ENCODE measurements at places on chromosomes 11 and 22.
A peak's percentile ranks its signal among the peaks of the same experiment; 100 is the strongest.

DNA sequence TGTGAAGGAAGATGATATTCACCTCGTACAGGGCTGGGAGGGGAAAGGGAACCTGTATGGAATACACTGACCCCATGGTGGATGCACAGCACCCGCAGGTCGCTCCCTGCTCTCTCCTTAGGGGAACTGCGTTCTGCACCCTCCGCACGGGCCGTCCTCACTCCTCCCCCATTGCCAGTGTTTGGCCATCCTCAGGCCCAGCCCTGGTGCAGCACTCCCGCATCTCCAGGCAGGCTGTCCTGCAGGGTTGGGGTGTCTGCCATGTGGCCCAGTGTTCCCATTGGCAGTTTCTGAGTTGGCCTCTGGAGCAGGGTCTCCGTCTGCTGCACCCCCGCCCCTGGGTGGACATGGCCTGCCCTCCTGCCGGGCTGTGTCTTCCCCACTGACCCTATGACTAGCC lies 19.1 kb upstream of the PARVG start:
- no peak for DNase-seq

GRCh38 chr11:120040151-120040840 lies 97.6 kb downstream of the TRIM29 start:
- peak; percentile 19 for DNase-seq

DNA sequence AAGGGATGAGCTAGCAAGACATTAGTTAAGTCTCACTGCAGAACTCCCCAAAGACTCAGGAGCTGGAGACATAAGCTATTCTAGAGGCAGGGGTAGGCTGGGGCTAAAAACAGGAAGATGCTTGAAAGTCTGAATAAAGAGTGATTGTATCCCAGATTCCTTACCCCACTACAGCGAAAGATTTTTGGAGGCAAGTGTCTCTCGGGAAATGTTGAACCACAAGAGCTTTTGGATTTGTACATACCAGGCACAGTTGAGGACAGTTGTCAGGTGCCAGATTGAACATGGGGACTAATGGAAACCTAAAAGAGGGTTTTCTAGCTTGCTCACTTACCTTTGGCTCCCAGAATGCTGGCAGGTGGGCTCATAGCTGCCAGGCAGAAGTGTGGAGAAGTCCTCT lies 43.5 kb upstream of the OR9Q1 start:
- DNase-seq = no peak

DNA sequence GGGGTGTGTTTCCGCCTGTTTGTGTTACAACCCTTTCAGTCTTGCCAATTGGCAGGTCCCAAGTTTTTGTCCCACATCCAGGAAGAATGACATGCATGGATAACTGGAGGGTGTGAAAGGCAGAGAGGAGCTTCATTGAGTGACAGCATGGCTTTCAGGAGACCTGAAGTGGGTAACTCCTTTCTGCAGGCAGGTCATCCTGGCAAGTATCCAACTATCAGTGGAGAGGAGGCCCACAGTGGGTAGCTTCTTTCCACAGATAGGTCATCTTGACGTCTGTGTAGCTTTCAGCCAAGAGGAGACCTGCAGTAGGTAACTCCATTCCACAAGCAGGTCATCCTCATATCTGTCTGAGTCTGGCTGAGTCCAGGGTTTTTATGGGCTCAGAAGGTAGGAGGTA lies 1268.8 kb upstream of the CNTN5 start:
- DNase-seq = no peak

- DNase-seq = peak; percentile 67
These were observed 38.7 kb upstream of the RCN1 start for GRCh38 chr11:32052215-32052614.

GRCh38 chr22:27335102-27335660 lies 466.4 kb downstream of the MN1 start:
- DNase-seq = no peak

DNA sequence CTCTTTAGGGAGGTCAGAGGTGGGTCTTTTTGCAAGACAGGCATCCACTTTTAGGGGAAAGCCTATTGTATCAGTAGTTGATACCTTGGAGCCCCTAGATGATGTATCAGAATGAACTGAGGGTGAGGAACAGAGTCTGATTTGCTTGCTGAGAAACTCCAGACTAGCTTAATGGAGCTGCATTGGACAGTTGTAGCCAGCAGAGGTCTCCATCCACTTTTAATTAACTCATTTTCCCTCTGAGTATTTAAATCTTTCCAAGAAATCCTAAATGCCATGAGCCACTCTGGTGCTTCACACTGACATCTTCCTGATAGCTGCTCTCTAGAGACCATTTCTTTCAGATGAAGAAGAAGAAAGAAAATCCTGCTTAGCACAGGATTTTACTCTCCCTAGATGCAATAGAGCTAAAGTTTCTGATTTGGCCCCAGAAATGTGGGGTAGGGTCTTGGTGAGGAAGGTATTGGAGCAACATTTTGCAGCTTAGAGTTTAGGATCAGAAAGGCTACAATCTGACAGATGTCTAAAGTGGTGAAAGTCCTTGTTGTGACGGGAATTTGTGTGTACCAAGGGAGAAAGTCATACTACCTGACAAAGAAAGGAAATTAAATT lies 38.0 kb downstream of the EXT2 start:
- DNase-seq = no peak

GRCh38 chr11:70019576-70020011 lies 58.5 kb upstream of the ANO1 start:
- peak; percentile 65 for DNase-seq

- peak; percentile 74 for DNase-seq
These were observed 434 bp downstream of the BANF1 start for GRCh38 chr11:66002648-66003225.

DNA sequence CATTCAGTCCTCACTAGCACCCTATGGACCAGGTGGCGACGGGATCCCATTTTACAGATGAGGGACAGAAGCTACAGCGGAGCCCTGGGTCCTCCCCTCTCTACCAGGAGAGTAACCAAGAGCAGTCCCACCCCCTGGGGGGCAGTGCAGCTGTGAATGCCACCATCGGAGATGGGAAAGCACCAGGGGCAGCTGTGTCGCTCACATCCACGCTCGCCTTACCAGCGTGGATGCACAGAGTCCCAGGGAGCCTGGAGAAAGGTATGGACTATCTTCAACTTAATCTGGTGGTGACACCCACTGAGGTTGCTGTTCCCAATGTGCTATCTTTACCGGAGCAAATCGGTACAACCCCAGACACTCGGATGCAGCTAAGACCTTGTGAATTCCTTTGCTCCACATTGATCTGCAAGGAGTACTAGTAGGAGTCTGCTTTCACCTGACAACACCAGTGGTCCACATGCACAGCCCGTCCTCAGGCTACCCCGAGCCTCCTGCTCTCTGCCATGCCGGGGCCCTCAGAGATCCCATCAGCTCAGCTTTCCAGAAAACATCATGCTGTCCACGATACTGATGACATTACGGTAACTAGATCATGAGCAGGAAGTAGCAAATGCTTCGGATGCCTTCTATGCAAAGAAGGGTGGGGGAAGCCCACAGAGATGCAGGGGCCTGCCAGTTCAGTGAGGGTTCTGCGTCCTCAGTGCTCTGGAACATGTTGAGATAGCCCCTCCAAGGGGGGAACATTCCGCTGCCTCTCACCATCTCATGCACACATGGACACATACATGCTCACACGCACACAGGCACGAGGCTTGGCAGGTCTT lies 126.0 kb downstream of the CTTN start:
- no peak for DNase-seq

DNA sequence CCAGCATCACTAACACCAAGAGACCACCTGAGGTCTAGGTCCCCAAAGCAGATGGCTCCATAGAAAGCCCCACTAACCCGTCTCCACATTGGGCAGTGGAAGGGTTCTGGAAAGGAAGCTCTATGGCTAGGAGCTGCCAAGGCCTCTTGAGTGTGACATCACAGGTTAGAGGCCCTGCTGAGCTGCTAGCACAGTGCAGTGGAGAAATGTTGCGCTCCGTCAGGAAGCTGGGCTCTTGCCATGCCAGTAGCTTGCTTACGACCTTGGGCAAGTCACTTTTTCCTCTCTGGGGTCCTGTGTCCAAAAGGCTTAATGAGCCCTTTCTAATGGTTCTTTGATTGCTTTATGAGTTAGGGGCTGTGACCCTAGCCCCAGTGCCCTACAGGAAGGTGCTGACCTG lies 10.6 kb downstream of the PIK3IP1 start:
- DNase-seq = no peak

DNA sequence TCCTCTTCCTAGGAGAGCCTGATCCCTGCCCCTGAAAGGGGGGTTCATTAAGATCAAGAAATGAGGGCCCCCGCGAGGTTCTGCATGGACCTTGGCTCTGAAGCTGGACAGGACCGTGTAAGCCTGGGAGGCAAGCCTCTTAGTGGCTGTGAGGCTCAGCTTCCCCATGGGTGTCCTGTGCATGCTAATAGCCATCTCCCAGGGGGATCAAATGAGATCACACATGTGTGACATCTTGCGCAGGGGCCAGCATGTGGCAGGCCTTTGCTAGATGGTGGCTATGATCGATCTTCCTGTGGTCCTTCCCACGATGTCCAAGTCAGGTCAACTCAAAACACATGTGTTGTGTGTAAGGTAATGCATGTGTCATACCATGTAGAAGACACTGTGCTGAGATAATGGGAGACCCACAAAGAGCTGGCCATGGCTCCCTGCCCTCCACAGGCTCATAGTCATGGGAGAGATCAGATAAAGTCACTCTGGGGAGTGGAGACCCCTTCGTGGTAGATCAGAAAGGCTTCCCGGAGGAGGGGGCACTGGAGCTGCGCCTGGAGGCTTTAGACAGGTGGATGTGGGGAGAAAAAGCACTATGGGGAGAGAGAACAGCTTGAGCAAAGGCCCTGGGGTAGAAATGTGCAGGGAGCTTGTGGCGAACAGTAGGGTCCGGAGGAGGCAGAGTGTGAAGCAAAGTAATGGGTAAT lies 3.7 kb downstream of the RAC2 start:
- DNase-seq = no peak

Measured in right forelimb (tissue), 1 donor.